ENCODE measurements at places on chromosomes 5 and 9.

- no peak for DNase-seq
Measured at GRCh38 chr5:141828162-141828561, 50.0 kb downstream of the PCDH1 start.

GRCh38 chr9:124720429-124721108, 50.5 kb downstream of the NR6A1 start:
- no peak for DNase-seq

GRCh38 chr5:74352256-74352655, 288.3 kb downstream of the ENC1 start:
- no peak for DNase-seq

DNA sequence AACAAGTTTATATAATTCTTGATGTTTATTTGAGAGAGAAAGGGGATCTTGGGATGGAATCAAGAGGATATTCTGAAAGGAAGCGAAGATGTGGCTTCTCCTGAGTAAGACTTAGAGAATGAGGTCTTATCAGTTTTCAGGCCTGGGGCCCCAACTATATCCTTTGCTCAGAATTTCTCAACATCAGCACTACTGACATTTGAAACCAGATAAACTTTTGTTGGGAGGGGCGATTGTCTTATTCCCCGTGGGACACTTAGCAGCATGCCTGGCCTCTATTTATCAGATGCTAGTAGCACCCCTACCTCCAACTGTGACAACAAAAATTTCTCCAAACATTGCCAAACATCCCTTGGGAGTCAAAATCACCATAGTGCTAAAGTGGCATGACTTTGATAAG, 567.7 kb downstream of the MAT2B start:
- no peak for DNase-seq

DNA sequence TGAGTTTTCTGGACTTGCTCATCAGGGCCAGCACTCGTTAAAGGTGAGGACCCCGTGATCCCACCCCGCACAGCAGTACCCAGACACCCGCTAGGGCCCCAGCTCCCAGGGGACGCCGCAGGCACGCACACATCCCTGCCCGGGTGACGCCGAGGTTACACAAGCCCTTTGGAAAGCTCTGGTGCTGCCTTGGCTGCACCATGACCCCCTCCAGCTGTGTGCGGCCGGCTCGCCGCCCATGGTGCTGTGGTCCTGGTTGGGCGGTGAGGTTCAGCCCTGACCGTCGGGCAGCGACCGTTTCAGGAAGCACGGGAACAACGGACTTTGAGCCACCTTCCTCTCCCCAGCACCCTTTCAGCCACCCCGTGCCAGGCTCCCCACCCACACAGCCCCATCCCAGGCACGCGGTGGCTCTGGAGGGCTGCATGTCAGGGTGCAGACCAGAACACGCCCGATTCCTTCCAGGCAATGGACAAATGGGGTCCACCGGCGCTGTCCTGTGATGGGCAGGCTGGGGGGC, 7.5 kb upstream of the SLC12A7 start:
- no peak for DNase-seq

- no peak for DNase-seq
Measured at GRCh38 chr9:8428389-8428788, 628.8 kb upstream of the DMAC1 start.

- peak; percentile 28 for DNase-seq
Measured at GRCh38 chr5:72908664-72909063, 47.2 kb upstream of the FCHO2 start.

GRCh38 chr5:130112246-130112645, 208.0 kb downstream of the CHSY3 start:
- no peak for DNase-seq

GRCh38 chr9:6040077-6040476, 24.7 kb upstream of the RANBP6 start:
- no peak for DNase-seq

- DNase-seq: no peak
Measured at GRCh38 chr5:124372457-124372856, 374.0 kb downstream of the ZNF608 start.

GRCh38 chr9:112719241-112719691, 1.3 kb upstream of the INIP start:
- peak; percentile 63 for DNase-seq

DNA sequence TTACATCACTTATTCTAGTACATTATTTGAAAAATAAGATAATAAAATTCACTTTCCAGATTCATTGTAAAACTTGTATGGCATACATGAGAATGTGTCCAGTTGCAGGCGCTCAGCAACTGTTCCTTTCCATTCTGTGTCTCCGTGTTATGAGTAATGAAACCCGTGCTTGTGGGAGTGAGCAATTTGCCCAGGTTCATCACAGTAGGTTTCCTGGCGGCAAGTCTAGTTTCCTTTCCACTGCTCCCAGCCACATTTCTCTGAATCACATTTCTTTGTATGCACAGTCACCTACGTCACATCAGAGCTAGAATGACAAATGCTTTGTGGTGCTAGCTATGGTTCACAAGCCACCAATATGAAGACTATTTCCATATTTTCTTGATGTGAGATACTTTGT, 39.9 kb downstream of the MOCS2 start:
- peak; percentile 51 for DNase-seq

GRCh38 chr5:144638787-144639186, 468.1 kb downstream of the KCTD16 start:
- DNase-seq: no peak

DNA sequence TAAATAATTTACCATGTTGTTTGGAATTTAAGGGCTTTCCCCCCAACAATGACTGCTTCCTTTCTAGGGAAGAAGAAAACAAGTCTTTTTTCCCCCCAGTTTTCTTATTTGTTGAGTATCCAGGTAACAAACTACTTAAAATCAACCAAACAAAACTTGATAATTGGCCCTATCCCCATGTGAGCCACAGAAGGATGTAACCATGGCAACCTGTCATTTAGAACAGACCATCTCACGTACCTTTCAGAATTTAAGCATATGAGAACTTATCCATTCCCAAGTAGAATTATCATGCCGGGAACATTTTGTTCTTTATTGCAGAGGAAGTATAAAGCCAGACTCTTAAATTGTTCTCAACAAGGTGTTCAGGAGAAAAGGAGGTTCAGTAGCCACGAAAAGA, 392.3 kb downstream of the CETN3 start:
- no peak for DNase-seq
